ENCODE measurements at places on chromosomes 5 and 9. TPM values are rescaled to one million over a fixed set of nuclear protein-coding genes. Genes with fewer than 3 reads are reported as not detected.

DNA sequence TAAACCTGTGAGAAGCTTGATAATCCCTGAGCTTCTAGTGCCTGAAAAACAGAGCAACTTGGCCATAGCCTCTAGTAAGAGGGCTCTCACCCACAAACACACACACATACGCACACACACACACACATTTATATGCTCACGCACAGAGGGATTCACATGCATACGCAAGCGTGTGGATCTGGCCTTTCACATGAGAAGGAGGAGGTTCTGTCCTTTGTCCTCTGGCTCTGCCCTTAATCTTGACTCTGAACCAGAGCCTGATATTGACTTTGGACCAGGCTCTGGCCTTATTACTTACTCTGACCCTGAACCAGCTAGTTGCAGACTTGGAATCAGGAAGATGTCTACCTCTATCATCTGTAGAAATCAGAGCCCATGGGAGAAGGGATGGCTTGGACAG is 10.0 kb upstream of the P4HA2 start:
- DNase-seq, result no peak

- DNase-seq, result no peak
Measured at GRCh38 chr5:96045888-96046287, 84.2 kb upstream of the ELL2 start.

- DNase-seq, result no peak
Measured at GRCh38 chr5:109619021-109619460, 70.7 kb upstream of the MAN2A1 start.

- DNase-seq, result no peak
Measured at GRCh38 chr9:79220666-79221065, 351.1 kb upstream of the TLE4 start.

GRCh38 chr9:130182381-130182909 is 10.2 kb downstream of the NCS1 start:
- no peak for DNase-seq

DNA sequence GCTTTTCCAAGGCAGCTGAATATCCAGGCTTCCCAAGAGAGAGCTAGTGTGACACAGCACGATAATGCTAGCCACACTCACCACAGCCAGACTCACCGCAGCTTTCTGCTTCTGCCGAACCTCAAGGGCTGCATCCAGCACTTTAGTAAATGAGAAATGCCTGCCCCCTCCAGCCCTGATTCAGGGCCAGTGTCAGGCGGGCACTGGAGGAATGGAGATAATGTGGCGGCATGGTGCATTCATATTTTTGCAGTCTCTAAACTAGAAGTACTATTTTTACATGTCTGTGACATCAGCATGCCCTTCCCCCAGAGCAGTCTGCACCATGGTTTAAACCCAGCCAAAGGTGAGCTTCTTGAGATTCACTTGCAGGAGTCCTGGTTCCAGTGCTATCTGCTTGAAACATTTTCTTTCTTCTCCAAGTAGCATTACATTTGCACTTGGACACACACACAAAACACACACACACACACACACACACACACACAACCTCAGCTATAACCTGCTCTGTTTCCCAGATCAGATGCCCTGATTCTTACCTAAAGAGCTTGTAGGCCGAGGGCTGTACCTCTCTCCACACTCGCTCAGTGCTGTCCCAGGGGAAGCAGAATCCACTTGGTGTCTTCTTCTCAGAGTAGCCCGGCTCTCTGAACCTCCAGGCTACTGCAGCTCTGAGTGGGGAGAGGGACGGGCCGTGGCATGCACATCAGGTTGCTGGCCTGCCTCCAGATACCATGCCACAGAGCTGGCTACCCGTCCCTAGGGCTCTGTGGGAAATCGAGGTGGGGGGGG is at the start of gene FGF1:
FGF1 (minus strand) TSS at position 673 of the 792 bp plus-strand sequence. CDS start 71,963 bp downstream, outside the sequence.
- no peak for DNase-seq

GRCh38 chr5:79235261-79235633 is 684 bp upstream of the JMY start:
- DNase-seq, result no peak

DNA sequence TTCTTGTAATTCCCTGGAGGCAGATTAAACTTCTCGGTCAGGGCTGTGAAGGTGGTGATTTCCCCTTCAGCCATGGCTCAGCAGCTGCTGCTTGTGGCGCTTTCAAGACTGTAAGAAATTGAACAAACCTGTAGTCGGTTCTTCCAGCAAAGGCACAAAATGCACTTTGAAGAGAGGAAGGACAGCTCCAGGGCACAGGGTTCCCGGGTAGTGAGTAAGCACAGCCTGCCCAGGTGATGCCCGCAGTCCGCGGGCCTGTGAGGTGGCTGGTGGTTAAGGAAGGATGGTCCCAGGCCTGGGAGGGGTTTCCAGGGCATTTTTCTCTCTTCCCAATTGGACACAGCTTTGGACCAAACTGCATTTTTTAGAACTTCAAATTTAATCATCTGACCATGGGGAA is 71.8 kb downstream of the FGF1 start:
- DNase-seq, result no peak

DNA sequence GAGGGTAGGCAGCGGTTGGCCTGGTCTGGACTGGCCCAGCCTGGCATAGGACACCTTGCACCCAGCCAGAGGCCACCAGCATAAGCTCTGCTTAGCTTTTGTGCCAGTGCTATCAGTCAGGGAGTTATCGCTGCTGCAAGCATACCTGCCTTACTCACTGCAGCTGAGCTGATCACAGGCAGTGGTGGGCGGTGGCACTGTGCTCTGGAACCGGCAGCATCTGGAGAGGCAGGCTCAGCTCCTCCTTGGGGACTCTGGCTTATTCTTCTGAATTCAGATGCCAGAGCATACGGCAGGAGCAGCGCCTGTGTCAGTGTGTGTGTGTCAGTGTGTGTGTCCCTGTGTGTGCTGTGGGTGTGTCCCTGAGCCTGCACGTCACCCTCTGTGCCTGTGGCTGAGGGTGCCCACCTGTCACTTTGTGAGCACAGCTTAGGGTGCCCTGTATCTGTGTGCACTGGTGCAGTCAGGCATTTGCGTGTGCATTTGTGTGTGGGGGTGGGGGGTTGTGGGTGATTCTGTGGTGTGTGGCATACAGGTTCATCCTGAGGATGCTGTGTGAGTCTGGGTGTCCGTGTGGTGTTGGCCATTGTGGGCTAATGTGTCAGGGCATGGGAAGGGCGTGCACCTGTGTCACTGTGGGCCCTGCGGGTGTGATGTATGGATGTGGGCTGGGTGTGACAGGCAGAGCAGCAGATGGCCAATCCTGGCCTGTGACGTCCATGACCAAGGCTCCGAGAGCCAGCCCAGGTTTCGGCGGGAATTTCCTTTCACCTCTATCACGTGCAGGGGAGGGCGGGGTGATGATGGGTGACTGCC is 23.5 kb downstream of the LMX1B start:
- DNase-seq, result no peak

- DNase-seq, result peak; percentile 25
Measured at GRCh38 chr5:95631991-95632675, 12.2 kb downstream of the GPR150 start.

DNA sequence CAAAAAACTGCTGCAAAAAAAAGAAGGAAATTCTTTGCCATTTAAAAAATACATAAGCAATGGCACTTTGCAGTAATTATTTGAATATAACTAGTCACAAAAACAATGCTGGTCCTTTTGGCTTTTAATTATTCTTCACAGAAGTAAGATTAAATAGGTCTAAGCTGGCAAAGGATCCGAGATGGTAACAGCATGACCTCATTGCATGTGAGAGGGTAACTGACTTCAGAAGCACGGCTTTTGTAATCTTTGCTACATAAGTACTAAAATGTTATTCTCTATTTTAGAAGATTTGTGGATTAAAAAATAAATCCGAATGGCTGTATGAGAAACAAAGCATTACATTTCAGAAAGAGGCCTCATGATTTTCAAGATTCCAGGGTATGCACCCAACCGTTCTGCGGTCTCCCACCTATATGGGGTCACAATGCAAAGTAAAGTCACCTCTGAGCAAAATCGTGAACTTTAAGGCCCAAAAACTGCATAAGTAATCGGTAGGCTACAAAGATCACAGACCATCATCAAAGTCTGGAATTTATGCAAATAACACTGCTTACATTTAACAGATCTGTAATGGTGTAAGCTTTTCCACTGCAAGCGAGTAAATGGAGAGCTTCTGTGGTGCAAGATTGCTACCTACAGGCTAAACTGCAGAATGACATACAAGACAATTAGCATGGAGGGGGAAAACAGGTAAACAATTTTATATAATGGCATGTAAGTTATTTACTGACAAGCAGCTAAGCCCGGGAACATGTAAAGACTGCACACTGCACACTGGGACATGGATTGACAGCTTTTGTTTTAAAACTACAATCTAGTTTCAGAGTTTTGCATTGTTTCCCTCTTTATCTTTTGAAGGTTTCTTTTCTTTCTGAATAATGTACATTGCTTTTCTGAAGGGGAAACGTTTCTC is 231.6 kb downstream of the SLF1 start:
- DNase-seq, result no peak

DNA sequence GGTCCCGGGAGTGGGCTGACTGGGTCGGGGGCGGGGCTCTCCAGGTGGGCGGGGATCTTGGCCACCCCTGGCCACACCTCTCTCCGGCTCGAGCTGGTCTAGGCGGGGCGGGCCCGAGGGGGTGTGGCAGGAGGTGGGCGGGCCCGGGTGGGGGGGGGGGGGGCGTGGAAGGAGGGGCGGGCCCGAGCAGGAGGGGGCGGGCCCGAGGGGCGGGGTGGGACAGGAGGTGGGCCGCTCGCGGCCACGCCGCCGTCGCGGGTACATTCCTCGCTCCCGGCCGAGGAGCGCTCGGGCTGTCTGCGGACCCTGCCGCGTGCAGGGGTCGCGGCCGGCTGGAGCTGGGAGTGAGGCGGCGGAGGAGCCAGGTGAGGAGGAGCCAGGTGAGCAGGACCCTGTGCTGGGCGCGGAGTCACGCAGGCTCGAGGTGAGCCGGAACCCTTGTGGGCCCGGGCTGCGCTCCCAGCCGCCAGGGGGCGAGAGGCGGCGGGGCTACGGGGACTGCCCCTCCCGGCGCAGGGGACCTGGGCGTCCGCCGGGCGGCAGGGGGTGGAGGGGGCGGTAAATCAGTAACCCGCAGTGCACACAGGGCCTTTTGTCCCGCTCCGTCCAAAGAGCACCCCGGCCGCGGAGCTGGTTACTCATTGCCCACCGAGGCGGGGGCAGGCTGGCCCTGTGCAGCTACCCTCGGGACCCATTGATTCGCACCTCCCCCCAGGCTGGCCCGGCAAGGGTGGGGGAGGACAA is at the start of gene FGFR4:
FGFR4 (plus strand) TSS at position 262 of the 744 bp plus-strand sequence. CDS start 2,688 bp downstream, outside the sequence.
- DNase-seq, result peak; percentile 71

GRCh38 chr9:118612201-118612600 is 757.0 kb downstream of the BRINP1 start:
- no peak for DNase-seq

GRCh38 chr5:13249854-13250253 is 694.6 kb downstream of the DNAH5 start:
- DNase-seq, result no peak

DNA sequence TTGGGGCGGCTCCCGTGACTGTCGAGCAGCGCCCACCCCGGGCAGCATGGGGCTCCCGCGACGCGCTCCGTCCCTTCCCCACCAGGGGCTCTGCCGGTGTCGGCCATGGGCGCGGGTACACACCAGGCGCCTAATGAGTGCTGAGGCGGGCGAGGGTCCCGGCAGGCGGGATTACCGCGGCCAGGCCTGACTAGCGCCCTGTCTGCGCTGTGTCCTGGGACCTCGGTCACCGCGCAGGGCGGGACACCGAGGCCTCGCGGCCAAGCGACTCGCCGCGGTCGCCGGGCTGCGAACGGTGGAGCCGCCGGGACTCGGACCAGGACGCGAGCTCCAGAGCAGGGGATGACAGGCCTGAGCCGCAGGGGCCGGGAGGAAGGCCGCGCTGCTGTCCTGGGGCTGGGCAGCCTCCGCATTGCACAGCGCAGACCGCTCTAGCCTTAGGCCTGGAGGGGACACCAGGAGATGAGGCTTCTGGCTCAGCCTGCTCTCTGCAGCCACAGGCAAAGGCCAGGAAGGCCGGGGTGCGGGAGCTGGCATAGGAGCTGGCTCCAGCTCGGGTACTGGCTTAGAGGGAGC is 14.1 kb downstream of the LCN10 start:
- no peak for DNase-seq

GRCh38 chr9:134895097-134895496 is 14.5 kb downstream of the FCN2 start:
- no peak for DNase-seq

GRCh38 chr5:66864240-66864884 is 268.2 kb downstream of the MAST4 start:
- DNase-seq, result no peak

DNA sequence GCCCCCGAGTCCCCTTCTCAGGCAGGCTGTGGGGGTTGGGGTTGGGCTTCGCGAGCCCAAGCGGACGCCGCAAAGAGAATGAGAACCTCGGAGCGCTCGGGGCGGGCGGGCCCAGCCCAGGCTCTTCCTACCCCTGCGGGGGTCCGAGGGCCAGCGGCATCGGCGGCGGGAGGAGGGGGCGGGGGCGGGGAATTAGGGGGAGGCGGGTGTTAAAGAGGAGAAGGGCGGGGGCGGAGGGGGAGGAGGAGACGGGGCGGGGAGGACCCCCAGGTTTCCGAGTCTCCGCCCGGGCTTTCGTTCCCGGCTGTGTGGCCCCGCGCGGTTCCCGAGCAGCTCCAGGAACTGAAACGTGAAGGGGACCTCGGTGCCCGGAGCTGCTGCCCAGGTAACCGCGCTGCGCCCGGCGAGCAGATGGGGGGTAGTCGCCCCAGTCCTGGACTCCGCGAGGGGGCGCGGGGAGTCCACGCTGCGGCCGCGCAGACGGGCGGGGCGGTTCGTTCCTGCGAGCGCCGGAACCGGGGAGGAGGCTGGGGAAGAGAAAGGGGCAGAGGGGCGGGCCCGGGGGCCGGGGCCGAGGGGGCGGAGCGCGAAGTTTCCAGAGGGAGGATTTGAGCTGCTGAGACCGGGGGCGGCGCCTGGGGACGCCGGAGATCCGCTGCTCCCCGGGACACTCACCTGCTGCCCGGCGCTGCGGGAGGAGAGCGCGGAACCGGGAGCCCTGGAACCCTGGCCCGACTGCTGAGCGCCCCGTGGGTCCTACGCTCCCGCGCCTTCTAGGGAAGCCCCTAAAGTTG is 38.4 kb upstream of the PLEKHG4B start:
- no peak for DNase-seq

GRCh38 chr5:57174890-57175510 is 1.1 kb downstream of the GPBP1 start:
- no peak for DNase-seq

DNA sequence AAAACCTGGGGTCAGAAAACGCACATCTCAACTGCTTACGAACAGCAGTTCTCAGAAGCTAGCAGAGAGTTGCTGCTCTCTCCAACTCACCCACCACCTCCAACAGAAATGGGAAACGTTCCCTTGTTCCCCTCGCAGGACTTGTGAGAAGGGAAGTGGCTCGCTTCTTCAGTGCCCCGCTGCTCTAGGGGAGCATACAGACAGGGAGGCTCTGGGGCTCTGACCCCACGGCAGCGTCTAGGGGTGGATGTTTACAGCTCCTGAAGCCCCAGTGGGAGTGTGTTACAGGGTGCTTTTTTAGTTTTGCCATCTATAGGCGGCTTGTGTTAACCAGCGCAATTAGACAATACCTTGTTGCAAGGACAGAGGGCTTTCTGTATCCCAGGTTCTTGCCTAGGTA is 267.7 kb upstream of the ACTBL2 start:
- DNase-seq, result no peak

GRCh38 chr5:151810449-151810848 is 38.7 kb downstream of the G3BP1 start:
- no peak for DNase-seq

PCDHGB7 gene
- 5.8 TPM for total RNA-seq

CCL21 gene
- 66.0 TPM for total RNA-seq

GFPT2 gene
- 20.8 TPM for total RNA-seq

PCDHGB3 gene
- 2.3 TPM for total RNA-seq

FOXD4L4 gene
- 0.67 TPM for total RNA-seq

Measured in Peyer's patch (tissue), 4 donors.